ENCODE measurements at places on chromosomes 4 and X.

DNA sequence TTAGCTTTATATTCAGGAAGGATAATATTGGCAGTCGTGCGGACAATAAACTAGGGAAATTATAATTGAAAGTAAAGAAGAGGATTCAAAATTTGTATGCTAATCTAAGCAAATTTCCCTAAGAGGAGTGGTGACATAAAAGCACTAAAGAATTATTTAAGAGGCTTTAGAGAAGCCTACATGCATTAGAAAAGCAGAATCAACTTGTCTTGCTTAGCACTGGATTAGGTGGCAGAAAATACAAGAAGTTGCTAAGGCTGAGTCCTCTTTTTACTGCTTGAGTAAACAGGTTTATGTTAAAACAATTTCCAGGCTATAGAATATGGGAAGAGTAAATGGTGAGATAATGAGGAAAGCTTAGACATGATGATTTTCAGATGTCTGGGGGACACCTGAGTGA lies 991.5 kb downstream of the PCDH18 start:
- no peak for DNase-seq

DNA sequence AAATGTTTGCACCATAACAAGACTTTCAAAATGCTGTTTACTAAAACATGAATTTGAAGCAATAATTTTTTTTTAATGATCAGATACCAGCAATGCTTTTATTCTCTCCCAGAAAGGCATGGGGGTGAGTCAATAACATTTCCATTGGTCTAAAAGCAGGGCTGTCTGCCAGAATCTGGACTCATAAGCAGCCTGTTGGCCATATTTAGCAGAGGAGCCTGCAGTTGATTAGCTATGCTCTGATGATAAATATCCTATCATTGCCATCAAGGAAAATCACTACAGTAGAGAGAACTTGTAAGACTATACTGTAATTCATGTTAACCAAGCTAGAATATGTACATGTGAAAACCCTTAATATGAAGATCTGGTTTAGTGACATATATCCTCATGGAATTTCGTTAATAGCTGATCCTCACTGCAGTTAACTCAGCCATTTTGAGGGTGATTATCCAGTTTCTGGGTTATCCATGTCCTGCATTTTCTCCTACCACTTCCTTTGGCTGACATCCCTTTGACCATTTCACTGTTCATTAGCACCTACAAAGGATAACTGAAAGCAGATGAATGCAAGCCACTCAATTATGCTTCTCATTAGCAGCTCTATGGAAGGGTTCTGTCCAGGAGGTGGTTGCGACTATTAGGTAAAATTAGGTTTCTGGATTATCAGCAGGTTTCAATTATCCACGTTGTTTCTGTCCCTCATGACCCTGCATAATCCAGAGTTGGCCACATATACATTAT lies 72.9 kb upstream of the DIAPH2 start:
- DNase-seq, result no peak

DNA sequence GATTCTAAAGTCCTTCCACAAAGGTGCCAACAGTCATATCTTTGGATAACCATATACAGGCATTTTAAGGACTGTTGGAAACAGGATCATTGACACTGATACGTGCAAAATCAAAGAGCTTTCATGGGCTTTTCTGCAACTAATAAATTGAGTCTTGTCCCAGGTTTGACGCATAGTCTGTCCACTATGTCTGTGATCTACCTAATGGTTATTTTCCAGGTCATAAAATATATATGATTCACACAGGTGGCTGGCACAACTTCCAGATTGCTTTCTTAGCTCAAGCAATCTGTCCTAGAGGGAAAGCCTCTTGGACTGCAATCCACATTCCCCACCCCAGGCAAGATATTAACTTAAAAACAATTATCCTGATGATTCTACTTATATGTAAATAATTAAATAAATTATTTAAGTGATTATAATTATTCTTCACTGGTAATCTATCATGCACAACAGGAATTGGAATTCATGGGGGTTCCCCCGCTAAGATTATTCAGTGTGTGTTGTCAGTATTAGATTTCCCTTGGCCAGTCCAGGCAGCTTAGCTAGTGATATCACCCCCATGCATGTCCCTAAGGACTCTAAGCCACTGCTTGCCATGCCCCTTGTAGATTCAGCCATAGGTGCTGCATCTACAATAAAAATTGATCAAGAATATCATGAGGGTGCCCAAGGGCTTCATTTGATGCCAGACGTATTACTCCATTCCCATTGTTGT lies 97.8 kb downstream of the TLL1 start:
- DNase-seq, result peak; percentile 72

DNA sequence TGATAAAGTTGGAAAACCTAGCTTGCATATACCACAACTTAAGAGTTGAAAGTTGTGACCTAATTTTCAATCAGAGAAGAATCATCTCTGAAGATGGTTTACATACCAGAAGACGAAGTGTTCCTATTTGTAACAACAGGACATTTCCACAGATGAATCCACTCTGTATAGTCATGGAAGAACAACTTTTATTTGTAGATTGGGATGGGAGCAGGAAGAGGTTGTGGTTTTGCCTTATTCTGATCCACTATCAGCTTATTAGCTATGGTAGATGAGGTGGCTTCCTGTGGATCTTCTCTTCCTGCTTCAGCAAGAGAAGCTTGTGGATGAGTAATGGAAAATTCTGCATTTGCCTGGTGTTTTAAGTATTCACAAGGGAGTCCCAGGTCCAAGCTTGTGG lies 18.6 kb upstream of the SUPT20HL1 start:
- DNase-seq, result peak; percentile 67

- no peak for DNase-seq
Measured at GRCh38 chr4:129583868-129584267, 487.9 kb downstream of the C4orf33 start.

DNA sequence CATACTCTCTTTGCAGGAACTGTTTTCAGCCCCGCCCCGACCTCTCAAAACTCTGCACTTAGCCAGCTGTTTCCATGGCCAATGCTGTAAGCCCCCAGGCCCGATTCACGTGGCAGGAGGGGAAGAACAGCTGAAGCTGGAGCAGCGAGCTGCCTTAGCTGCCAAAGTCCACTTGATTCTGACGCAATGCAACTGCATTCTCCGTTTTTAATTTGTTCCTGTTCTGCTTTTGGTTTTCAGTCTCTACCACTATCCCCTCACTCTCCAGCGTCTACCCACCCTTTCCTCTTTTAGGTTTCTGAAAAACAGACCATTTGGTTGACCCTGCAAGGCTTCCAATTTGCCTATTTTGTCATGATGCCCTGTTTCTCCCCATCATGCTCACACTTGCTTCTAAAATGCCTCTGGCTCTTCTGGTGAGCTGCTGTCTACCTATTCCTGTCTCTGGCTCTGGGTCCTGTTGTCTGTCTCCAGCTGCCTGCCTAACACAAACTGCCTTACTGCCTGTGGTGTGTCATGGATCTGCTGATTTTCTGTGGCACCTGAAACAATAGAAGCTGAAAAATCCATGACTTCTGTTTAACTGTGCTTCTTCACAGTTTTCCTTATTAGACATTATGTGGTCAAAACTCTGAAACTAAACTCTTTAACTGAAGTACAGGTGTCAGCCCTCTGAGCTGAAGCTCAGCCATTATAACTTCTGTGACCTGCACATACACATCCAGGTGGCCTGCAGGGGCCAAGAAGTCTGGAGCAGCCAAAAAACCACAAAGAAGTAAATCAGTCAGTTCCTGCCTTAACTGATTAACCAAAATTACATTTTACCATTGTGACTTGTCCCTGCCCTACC lies 160.5 kb upstream of the AGTR2 start:
- DNase-seq, result peak; percentile 11

- no peak for DNase-seq
Measured at GRCh38 chrX:102930990-102931756, 5.9 kb upstream of the RAB40AL start.

GRCh38 chr4:34850968-34851367 lies 1393.3 kb downstream of the ARAP2 start:
- no peak for DNase-seq

- DNase-seq, result no peak
Measured at GRCh38 chrX:53587795-53588420, 98.6 kb downstream of the HUWE1 start.

DNA sequence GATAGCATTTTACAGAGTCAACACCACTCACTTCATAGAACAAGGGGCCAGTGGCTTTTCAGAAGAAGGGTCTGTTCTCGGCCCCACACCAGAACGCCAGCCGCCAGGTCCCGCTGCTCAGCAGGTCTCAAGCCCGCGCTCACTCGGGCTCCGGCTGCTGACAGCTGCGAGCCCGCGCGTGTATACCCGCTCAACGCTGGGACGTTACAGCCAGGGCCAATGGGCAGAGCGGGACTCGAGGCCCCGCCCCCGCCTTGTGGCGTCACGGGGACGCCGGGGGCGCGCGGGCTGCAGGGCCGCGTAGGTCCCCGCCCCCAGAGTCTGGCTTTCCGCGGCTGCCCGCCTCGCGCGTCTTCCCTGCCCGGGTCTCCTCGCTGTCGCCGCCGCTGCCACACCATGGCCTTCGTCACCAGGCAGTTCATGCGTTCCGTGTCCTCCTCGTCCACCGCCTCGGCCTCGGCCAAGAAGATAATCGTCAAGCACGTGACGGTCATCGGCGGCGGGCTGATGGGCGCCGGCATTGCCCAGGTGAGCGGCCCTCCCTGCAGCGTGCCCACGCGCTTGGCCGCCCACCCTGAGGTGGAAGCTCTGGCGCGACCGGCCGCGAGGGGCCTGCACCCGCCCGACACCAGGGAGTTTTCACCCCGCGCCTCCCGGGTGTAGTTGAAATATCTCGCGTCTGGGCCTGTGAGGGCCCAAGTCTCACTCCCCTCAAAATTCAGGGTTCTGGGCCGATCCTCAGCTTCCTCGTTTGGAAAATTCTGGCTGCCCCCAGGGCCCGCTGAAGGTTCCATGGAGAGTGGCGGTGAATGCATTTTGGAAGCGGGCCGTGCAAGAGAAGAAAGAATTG lies at the start of gene HADH:
HADH (plus strand) TSS at position 353 of the 850 bp plus-strand sequence; CDS start at position 397, 44 bp downstream.
- peak; percentile 93 for DNase-seq

GRCh38 chrX:65528705-65529340 lies 5.8 kb downstream of the LAS1L start:
- DNase-seq, result peak; percentile 34

GRCh38 chr4:125091-125771 lies 930 bp downstream of the ZNF718 start:
- DNase-seq, result peak; percentile 72

DNA sequence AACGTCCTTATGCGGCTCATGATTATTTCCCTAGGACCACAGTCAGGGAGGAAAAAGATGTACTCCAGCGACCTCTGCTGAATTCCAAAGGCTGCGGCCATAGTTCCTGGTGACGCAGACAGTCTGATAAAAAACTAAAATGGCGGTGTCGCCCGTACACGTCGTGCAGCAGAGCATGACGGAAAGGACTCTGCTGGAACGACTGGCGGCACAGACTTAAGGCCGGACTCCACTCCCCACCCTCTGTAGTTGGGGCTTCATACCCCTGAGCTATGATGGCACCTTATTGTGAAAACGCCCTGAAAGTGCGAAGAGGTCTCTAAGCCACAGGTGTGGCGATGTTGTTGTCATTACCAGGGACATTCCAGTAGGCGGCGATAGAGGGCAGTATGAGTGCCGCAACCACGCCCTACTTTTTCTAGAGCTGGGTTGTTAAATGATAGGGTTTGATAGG lies 90.0 kb upstream of the EDA2R start:
- DNase-seq, result peak; percentile 64

DNA sequence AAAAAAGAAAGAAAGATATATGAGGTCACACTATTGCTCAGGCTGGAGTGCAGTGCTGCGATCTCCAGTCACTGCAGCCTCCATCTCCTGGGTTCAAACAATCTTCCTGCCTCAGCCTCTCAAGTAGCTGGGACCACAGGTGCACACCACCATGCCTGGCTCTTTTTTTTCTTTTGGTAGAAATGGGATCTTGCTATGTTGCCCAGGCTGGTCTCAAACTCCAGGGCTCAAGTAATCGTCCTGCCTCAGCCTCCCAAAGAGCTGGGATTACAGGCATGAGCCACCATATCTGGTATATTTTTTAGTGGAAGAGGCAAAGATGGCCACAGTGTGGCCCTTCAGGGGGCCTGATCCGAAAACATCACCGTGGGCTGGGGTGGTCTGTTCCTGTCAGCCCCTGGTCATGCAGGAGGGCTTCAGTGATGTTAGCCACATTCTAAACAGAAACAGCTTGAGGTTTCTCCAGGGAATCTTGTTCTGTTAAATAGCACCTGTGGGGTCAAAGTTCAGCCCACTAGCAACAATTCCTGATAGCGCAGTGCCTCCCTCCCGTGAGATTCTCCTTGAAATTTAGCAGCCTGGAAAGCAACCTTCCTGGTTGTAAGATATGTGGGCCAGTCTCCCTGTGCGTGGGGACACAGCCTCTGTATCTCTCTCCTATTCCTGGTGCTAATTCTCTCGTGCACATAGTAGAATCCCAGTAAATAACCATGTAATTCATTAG lies 7.3 kb upstream of the DHRSX start:
- DNase-seq, result no peak

GRCh38 chrX:154120567-154120966 lies 23.1 kb upstream of the MECP2 start:
- DNase-seq, result no peak

- DNase-seq, result no peak
Measured at GRCh38 chr4:39814403-39815185, 116.7 kb downstream of the UBE2K start.

GRCh38 chr4:84852081-84852480 lies 114.4 kb downstream of the WDFY3 start:
- no peak for DNase-seq

DNA sequence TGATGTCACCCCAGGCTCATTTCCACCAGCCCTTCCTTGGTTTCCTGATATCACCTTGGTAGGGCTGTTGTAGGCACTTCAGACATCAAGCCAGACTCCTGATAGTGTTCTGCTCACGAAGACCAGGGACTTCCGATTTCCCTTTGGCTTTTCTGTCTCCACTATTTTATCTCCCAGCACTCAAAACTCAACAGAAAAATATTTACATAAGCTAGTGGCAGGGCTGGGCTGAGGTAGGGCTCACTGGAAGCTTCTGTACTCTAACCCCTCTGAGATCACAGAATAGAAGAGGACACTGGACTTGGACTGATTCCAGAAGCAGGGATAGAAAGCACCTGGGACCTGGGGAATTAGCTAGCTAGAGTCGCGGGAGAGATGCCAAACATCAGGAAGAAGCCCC lies 34.4 kb upstream of the EFNB1 start:
- DNase-seq, result no peak

GRCh38 chr4:150574678-150575077 lies 7.3 kb upstream of the MAB21L2 start:
- no peak for DNase-seq

GRCh38 chrX:129690435-129690834 lies 35.7 kb upstream of the APLN start:
- DNase-seq, result no peak

DNA sequence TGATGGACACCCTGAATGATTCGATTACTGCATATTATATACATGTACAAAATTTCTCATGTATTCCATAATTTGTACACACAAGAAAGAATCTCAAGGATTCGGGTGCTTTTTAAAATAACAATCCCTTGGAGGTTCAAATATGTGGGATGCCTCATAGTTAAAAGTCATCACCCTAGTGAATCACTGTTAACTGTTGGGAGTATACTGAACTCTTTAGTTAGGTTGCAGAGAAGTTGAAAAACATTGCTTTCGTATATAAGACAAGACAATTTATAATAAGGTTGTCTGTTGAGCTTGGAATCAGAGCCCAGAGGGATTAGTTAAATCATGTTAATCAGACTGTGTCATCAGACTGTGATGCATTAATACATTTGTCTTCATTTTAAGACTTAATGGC lies 15.6 kb downstream of the DCK start:
- peak; percentile 19 for DNase-seq
